ENCODE measurements at places on chromosomes 13 and 19.
A peak's percentile ranks its signal among the peaks of the same experiment; 100 is the strongest.

DNA sequence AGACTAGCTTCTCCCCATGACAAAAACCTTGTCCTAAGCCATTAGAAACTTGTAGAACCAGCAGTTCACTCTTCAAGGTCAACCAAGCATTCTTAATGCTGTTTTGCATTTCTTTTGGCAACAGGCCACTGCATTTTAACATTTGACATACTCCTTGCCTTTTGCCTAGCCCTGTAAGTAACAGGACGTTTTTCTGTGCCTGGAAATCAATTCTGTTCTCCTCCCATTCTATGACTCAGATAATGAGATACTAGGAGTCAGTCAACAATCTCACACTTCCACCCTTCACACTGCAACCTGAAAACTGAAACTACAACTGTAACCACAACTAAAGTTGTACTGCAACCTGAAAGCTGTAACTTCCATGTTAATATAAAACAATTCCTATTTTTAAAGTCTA is 268.7 kb downstream of the MZT1 start:
- DNase-seq: no peak

DNA sequence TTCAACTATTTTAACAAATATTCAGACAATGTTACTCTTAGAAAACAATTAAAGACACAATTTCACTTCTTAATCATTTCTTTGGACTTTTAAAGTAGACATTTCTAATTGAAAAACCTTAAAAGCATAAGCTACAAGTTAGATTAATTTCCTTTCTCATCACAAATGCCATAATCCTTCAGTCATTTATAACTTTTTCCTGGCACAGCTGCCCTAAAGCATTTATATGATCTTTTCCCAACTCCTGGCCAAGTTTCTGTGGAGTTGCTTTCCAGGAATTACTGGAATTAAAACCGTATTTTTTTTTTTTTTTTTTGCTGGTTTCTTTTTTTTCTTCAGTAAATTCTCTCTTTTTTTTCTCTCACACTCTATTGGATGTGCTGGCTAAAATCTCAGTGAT is 615.9 kb downstream of the TBC1D4 start:
- DNase-seq: no peak

DNA sequence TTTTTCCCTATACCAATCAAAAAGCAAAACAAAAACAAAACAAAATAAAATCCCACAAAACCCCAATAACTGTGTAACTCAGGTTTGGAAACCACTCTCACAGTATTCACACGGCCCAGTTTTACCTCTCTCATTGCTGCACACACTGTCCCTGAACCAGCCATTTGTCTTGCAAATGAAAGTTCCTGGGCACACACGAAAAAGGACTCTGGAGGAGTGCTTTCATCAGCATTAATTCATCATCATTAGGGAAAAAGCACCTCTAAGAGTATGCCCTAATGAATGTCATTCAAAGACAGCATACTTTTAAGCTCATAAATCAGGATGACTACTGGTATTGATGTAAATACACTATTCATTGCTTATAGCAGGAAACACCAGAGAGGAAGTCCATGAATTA is 306.3 kb downstream of the DNAJC15 start:
- no peak for DNase-seq

- DNase-seq: no peak
Measured at GRCh38 chr19:46615966-46616365, 8.9 kb downstream of the PTGIR start.

DNA sequence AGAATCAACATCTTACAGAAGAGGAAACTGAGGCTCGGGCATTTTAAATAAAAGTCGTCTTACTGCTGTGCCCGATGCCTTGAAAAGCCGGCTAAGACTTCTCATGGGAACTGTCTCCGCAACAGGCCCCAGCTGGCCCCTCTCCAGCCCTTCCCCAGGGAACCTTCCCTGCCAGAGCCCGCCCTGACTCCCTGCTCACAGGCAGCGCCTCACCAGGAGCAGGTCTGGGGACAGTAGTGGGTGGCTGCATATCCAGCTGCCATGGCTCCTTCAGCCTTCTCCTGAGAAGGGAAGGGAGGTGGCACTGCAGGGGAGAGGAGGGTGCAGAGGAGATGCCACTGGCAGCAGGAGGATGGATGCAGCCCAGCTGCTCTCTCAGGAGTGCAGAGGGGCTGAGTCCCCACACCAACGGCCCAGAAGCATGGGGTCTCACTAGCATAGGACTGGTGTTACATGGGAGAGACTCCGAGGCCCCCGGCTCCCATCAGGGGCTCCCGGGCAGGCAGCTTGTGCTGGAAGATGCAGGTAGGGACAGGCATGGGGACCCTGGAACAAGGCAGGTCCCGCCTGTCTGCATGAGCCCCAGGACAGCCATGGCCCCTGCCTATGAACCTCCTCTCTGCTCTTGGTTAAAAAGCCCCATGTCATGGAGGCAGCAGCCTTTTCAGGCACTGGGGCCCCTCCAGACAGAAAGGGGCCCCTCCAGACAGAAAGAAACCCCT is 216.4 kb upstream of the SGCG start:
- no peak for DNase-seq

- no peak for DNase-seq
Measured at GRCh38 chr13:35763782-35764123, 287.3 kb upstream of the MAB21L1 start.

DNA sequence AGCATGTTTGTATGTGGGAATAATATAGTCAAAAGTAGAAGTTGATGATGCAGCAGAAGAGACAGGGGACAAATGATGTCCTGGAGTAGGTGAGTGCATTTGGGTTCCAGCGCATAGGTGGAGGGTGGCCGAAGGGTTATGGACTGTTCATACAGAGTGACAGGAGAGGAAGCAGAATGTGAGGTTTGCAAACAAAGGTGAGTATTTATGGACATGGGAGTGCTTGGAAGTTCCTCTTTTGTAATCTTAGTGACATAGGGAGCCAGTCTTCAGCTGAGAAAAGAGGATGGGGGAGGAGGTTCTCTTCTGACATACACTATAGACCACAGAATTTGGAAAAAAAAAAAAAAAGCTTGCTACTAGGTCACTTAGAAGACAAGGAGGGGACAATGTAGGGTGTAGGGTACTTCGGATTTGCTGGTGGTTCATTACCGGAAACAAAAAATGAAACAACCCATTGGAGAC is 331.6 kb downstream of the DLEU7 start:
- DNase-seq: no peak

- DNase-seq: no peak
Measured at GRCh38 chr13:41315443-41316047, 4.5 kb downstream of the NAA16 start.

DNA sequence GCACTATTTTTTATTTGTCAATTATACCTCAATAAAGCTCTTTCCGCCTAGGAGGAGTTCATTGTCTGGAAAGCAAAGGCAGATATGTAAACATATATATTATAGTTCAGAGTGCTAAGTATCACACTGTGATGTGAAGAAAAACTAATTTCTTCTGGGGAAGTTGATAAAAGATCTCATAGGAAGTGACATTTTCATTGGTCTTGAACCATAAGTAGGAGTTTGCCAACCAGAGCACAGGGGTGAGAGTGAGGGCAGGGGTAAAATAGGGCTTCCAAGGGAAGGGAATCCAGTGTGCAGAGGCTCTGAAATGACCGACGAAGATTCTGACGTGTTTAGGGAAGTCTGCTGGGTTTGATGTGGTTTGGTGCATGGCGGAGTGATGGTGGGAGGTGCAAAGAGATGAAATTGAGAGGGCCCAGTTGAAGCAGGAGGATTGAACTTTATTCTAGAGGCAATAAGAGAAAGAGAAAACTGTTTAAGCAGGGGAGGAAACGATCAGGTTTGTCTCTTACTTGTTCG is 780 bp upstream of the GTF2F2 start:
- DNase-seq: peak; percentile 63

DNA sequence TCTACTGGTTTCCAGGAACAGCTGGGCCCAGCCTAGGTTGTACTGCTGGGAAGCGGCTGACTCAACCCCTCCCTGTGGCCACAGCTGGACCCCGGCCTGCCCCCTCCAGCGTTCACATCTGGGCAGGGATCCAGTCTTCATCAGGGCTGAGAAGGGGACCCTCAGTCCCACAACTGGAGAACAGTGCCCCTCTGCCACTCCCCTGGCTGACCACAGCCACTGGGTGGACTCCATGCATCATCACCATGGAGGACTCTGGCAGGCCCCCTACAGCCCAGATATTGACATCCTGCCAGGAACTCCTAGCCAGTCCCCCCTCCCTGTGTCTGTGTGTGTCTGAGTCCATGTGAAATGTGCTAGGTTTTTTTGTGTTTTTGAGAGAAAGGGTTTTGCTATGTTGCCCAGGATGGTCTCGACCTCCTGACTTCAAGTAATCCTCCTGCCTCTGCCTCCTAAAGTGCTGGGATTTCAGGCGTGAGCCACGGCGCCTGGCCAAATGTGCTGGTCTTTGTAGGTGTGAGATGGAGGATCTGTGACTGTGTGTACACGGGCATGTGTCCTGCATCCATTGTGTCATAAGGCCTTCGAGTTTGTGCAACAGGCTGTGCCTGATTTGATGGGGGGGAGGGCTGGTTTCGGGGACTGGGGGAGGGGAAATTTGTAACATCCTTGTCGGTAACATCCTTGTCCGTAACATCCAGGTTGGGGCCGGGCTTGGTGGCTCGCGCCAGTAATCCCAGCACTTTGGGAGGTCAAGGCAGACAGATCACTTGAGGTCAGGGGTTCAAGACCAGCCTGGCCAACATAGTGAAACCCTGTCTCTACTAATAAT is 4.0 kb upstream of the HOOK2 start:
- DNase-seq: no peak

DNA sequence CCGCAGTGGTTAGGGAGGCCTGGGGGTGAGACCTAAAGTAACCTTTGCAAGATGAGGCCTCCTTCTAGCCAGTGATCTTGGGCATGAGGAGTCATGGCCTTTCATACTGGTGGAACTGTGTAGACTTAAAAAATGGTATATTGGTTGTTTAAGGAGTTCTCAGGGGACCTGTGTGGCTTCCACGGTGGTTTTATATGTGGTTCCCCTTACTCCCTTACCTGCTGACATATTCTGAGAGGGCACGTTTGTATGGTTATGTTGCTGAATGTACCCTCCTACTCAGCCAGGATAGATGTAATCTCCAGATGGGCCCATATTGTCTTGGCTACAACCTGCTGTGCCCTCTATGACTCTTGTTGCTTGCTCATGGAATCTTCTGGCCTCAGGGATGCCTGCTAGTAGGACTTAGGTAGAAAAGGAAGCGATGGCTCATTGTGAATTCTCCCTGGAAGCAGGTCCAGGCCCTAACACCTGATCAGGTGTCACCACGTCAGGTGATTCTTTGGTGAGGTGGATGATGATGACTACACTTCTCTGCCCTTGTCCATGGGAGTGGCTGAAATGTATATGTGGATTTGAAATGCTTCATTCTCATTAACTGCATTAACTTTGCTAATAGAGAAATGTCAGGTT is 1.8 kb downstream of the ZNF460 start:
- DNase-seq: no peak

GRCh38 chr13:111493468-111493867 is 173.0 kb downstream of the TEX29 start:
- DNase-seq: no peak

DNA sequence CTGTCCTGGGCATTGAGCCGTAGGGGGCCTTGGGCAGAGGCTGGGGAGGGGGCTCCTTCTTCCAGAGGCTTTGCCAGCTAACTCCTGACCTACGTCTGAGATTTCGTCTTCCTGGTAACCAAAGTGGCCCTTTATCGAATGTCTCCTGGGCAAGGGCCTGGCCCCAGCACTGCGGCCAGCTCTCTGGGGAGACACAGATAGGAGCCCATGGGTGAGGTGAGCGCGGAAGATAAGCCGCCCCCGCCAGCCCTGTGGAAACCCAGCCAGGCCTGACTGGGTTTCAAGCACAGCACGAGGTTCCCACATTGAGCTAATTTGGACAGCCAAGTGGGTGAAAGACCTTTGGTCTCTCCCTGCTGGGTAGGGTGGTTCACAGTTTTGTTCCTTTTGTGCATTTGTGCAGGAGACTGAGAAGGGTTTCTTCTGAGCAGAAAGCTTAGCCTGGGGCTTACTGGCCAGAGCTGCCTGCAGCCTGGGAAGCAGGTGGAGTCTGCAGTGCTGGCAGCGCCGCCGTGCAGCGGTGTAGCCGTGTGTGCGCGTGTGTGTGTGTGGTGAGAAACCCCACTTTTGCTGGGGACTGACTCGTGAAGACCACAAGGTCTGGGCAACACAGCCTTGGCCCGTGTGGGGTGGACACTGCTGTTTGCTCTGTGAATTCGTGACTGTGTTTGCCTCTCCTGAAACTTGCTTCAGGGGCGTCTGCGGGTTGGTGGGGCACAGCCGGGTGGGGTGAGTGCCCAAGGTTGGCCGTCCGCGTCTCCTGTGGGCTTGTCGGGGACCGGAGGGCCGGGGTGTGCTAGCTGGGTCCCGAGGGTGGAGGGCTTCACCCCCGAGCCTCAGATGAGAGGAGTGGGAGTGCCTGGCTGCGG is 2.5 kb downstream of the BSG start:
- no peak for DNase-seq

DNA sequence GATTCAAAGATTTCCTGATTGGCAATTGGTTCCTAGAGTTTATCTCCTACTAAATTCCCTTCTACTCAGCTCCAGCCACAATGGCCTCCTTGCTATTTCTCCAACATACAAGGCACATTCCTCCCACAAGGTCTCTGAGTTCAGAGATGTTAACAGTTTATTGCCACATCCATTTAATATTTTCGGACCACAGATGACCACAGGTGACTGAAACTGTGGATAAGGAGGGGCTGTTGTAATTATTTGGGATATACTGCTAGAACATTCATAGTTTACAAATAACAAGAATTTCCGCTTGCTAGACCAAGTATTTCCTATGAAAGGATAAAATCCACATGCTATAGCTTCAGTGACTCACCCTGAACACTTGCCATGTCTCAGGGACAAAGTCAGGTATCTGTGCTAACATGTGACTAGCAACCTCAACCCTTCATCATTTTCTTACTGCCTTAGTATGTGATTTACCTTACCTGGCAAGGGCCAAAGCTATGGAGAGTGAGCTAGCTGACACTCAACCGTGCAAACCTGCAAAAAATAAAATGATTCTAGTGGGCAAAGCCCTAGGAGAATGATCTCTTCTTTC is 117.7 kb downstream of the TBC1D4 start:
- no peak for DNase-seq

- peak; percentile 94 for DNase-seq
Measured at GRCh38 chr19:57280165-57280961, at the start of gene ZNF460. Gene ZNF460 (plus strand): TSS chr19:57280485. CDS start chr19:57280807, 322 bp downstream.

GRCh38 chr13:40590112-40590862 is 76.2 kb downstream of the FOXO1 start:
- DNase-seq: no peak

- DNase-seq: no peak
Measured at GRCh38 chr19:40702337-40703012, 12.0 kb upstream of the NUMBL start.

GRCh38 chr13:97851269-97851668 is 102.2 kb upstream of the IPO5 start:
- no peak for DNase-seq

GRCh38 chr13:21149568-21149967 is 26.8 kb downstream of the SKA3 start:
- DNase-seq: no peak
